ENCODE measurements at places on chromosomes 6 and 20. TPM values are rescaled to one million over a fixed set of nuclear protein-coding genes. Genes with fewer than 3 reads are reported as not detected.

TP53TG5 gene
- total RNA-seq: not detected

PRPH2 gene
- not detected for total RNA-seq

- DNase-seq: peak; percentile 36
Observed at GRCh38 chr6:154157082-154157481, 118.0 kb downstream of the OPRM1 start.

DNA sequence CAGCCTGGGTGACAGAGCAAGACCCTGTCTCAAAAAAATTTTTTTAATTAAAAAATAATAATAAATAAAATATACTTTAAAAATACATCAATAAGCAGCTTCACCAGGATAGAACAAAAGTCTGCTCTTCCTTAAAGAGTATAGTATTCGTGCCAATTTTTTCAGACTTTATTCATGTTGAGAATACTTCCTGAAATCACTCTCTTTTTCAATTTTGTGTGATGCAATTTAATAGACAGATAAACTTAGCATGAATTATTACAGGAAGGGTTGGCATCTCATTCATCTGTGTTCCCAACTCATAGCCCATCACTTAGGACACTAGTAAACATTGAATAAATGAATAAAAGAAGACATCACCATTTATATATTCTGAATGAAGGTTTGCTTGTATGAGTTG, 52.4 kb downstream of the IPCEF1 start:
- DNase-seq: no peak

DNA sequence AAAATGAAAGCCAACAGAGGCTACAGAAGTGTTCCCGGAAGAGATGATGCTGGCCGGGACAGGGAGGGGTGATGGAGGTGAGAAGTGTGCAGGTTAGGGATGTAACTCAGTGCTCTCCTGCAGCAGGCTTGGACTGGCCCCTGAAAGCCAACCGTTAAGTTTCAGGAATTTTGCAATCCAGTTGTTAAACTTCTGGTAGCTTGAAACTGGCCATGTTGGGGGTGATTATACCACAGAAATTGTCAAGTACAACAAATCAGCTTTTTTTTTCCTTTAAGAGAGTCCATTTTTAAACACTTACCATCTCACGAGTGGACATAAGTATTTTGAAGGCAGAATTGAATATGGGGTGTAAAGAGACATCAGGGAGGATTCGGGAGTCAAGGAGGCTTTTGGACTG, 8.8 kb upstream of the SIRPB1 start:
- no peak for DNase-seq

- no peak for DNase-seq
Observed at GRCh38 chr6:53309901-53310300, 38.8 kb downstream of the ELOVL5 start.

DNA sequence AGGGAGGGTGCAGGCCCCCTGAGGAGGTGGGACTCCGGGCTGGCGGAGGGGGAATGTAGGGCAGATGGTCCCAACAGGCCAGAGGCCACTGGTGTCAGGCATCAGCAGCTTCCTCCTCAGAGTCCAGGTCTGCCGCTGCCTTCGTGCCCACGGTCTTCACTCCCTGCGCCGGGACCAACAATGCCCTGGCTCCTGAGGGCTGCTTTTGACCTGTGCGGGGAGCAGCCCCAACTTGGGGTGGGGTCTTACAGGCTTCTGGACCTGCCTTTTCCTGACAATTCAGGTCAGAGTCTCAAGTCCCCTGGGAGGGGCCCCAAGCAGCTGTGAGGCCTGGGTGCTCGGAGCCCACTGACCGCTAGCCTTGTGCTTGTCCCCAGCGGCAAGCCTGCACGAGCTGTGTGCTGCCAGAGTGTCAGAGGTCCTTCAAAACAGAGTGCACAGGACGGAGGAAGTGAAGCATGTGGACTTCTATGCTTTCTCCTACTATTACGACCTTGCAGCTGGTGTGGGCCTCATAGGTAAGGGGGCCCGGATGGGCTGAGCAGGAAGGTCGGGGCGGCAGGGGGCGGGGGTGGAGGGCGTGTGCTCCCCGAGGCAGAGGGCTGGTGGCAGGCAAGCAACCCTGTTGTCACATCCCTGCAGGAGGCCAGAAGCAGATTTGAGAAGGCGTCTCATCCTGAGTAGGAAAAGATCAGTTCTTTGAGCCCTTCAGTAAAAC, 25.3 kb upstream of the PYGB start:
- no peak for DNase-seq

GRCh38 chr6:98716341-98716740, 118.0 kb upstream of the POU3F2 start:
- DNase-seq: no peak

GRCh38 chr6:35046862-35047261, 94.3 kb downstream of the TCP11 start:
- no peak for DNase-seq

DNA sequence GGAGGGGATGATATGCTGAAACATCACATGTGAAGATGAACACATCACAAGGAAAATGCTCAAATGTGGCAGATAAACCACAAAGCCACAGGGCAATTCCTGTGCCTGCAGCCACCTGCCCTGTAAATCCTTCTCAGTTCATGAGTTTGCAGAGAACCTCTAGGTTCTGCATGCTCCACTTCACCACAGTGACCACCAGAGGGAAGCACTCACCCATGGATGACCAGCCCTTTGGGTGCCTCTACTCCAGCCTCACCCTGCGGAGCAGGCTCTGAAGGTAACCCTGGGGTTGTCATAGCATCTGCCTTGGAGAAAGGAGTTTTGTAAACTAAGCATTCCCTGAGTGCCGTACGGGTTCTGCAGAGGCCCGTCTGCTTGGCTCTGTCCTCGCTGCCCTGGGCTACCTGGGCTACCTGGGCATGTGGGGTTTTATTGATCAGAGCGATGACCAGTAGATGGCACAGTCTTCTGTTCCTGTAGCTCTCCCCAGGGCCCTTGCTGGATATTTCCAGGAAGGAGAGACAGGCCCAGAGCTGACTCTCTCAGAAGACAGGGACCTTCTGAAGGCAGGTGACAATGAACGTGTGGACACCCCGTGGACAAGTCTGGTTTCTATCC, 31.7 kb upstream of the CST1 start:
- no peak for DNase-seq

DNA sequence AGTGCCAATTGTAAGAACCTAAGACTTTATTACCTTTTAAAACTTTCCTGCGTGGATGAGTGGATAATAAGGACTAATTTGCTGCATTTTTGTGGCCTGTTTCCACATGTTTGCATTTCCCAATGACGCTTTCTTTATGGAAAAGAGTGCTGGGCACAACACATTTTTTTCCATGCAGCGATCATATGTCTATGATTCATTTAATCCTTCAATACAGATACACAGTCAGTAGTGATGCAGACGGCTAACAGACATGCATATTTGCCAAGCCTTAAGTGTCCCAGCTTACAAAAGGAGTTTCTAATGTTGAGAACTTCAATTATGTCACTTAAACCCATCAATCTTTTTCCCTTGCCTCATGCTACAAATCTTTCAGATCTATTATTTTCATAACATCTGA, 239.8 kb upstream of the PREP start:
- DNase-seq: no peak

GRCh38 chr6:162973980-162974379, 246.2 kb downstream of the PACRG start:
- no peak for DNase-seq

DNA sequence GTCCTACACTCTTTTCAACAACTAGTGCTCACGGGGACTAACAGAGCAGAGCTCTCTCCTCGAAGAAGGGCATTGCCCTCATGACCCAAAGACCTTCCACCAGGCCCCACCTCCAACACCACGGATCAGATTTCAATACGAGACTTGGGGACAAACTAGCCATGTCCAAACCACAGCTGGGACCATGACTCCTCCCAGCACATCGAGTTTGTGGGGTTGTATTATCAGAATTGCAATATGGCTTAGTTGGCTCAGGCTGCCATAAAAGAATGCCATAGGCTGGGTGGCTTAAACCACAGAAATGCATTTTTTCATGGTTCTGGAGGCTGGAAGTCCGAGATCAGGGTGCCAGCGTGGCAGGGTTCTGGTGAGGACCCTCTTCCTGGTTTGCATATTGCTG, 189.7 kb upstream of the PMEPA1 start:
- DNase-seq: no peak

DNA sequence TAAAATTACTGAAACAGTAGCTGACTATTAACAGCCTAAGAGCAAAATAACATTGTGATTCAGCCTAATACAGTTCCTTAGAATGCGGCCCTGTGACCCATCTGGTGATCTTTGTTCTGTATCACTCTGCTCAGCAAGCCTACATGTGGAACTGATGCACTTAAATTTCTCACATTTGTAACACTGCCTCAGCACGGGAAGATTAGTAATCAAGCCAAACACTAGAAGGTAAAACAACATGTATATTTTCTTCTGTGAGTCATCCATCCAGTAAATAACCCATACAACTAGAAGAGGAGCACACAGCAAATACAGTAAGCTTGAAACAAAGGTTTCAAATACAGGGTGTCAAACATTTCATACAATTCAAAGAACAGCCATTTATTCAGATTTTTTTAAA, 189.7 kb upstream of the NOX3 start:
- DNase-seq: no peak

DNA sequence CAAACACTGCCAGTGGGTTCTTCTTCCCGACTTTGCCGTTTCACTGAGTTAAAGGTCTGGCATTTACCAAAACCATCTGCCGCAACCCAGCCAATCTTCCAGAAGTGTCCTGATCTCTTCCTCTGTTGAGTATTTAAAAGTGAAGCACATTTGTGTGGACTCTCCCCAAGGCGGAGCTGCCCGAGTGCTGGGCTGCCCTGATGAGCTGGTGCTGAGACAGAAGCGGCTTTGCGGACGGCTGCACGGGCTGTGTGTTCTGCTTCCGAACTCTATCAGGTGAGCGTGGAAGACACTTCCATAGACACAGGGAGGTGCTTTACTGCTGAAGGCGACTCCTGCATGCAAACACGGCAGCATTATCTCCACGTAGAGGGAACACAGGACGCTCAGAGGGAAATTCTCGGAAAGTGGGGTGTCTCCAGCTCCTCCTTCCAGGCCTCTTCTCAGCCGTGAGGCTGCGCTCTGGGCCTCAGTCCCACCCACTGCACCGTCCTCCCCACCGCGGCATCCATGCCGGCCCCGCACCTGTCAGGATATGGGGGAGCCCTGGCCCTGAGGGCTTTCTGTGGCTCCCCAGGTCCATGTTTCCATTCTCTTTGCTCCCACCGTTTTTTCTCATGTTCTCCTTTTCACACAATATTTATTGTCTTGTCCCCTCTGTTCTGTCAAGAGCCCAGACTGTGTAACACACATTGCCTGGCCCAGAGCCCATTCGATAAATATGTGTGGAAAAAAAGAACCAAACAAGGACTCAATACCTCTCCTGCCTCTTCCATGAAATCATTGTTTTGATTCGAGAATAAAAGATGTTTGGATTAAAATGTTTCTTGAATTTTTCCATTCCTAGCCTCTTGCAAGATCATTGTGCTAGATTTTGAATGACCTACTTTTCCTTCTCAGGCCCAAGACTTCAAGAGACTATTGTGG, 205.1 kb downstream of the DLL1 start:
- DNase-seq: no peak

DNA sequence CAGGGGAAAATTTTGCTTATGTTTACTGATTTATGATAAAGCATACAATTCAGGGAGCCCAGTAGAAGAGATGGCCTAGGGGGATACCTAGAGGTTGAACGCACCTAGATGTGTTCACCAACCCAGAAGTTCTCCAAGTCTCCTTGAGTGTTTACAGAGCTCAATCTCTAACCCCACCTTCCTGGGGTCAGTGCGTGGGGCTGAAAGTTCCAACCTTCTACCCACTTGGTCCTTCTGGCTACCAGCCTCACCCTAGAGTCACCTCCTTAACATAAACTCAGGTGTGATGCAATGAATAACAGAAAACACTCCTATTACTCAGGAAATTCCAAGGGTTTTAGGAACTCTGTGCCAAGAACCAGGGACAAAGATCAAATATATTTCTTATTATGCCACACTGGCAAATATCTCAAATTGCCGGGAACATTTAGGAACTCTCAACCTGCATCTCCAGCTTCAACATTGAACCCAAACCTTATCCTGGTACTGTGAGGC, 26.4 kb downstream of the AFG1L start:
- DNase-seq: no peak

- DNase-seq: no peak
Observed at GRCh38 chr6:97626671-97627441, 343.8 kb upstream of the MMS22L start.

Measured in naive thymus-derived CD8-positive, alpha-beta T cell (primary cell).